ENCODE measurements at places on chromosomes 6 and 20.

DNA sequence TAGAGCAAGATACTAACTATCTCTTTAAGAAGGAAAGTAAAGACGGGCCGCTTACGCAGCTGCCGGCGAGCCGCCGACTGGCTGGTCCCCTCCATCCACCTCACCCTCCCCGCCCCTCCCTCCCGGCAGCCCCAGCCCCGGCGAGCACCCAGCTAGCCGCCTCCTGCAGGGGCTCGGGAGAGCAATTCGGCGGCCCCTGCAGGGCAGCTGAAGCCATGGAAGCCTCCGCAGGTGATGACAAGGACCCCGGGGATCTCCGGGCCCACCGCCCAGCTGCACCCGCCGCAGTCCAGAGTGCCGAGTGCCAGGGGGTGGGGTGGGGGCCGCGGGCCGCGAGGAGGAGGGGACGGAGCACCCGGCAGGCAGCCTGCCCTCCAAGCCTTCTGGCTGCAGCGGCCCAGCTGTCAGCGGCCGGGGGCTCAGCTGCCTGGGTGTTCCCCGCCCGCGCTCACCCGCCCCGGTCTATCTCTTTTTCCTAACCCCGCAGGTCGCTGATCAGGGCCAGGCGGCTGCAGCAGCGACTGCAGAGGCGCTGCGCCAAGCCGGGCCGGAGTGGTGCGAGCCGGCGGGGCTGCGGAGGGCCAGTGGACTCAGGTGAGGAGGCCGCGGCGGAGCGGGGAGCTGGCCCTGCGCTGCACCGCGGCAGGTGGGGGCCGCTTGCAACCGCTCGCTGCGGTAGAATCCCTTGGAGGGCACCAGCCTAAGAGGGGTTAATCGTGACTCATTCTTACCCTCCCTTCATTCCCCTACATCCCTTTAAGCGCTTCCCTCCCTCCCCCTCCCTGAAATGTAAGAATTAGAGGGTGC lies at the start of gene SNPH:
TSS of gene SNPH (plus strand) at position 128 of the 807 bp plus-strand sequence. CDS start 29,946 bp downstream, outside the sequence.
- peak; percentile 80 for DNase-seq

- no peak for DNase-seq
Observed at GRCh38 chr6:152353440-152353839, 283.7 kb downstream of the SYNE1 start.

DNA sequence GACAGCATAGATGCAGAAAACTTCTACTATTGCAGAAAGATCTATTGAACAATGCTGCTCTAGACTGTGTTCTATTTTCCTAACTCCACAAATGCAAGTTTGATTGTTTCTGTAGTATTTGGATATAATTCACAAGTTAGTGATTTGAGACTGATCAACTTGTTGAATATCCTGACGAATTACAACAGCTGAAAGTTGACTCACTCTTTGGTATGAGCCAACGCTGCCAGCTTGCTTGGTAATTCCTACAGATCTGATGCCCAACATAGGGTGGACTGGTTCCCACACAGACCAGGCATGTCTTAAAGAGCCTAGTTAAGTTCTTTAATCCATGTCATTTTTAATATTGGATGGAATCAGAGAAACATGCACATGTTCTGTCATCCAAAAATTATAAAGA lies 231.0 kb upstream of the RAB32 start:
- DNase-seq: no peak

DNA sequence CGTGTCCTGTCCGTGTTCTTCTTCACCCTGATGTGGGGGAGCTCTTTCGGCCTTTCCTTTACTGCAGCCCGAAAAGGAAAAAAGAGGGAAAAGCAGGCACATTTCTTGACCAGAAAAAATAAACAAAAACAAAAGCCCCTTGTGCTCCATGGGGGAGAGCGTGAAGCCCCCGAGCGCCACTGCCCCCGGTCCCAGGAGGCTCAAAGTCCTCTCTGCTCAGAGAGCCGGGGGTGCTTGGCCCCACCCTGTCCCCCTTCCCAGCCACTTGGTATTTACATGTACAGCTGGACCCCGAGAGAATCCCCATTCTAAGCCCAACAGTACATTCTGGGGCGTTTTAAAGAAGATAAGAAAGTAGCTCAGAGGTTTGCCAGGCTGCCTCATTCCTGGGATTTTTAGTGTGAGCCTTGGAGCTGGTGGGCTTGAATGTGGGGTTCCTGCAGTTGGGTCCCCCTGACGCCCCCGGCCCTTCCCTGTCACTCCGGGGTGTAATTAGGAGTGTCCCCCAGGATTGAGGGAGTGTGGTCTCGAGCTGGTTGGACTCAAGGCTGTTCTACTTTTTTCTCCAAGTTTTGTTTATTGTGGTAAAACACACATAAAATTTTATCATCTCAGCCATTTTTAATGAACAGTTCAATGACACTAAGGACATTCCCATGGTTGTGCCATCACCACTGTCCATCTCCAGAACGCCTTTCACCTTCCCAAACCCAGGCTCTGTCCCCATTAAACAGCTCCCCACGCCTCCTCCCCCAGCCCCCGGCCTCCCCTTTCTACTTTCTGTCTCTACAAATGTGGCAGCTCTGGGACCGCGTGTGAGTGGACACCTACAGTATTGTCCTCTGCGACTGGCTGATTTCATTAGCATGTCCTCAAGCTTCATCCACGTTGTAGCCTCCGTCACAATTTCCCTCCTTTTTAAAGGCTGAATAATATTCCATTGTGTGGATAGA lies 55.7 kb upstream of the BHLHE23 start:
- no peak for DNase-seq

DNA sequence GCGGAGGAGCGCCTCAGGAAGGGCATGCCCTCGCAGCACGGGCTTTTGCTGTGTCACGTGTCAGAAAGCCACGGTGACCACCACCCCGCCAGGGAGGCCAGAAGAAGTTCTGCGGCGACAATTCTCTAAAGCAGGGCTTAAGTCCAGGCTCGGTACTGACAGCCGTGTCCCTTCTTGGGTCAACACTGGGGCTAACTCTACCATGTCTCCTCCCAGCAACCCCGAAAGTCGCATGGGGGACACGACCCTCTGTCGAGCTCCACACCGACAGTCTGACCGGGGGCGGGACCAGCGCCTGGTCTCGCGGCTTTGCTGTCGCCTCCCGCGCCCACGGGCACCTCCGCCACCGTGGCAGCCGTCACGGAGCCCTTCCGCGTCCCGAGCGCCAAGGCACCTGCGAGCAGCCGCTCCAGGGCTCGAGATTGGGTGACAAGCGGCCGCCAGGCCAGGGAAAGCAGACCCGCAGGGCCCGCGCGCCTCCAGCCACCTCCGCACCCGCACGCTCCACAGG lies 534 bp downstream of the NANP start:
- no peak for DNase-seq

- DNase-seq: no peak
Observed at GRCh38 chr6:827431-827830, 134.5 kb upstream of the EXOC2 start.

DNA sequence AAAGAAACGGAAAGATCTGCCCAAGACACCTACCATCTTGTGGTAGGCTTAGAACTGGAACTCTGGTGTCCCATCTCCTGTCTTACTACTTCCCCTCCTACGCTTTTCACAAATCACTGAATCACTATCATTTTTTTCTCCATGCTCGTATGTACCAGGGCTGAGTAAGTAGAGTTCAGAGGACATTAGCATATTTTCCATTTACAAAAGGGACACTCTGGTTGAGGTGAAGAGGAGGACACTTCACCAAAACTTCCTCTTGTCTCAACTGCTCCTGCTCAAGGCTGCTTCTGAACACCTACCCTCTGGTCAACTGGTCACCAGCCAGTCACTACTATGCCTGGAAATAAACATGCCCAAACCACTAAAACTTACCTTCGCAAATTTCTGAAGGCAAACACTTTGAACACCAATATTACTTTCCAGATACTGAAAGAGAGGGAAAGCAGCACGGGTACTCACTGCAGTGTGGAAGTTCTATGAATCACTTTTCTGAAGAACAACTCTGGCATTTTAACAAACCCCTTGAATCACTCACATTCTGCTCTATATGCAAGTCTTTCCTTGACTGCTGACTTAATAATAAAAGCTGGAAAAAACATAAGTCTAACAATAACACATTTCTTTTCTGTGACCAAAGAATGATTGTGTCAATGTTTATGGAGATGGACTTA lies 123.3 kb downstream of the INSM1 start:
- no peak for DNase-seq

- no peak for DNase-seq
Observed at GRCh38 chr20:6857927-6858326, 90.4 kb downstream of the BMP2 start.

DNA sequence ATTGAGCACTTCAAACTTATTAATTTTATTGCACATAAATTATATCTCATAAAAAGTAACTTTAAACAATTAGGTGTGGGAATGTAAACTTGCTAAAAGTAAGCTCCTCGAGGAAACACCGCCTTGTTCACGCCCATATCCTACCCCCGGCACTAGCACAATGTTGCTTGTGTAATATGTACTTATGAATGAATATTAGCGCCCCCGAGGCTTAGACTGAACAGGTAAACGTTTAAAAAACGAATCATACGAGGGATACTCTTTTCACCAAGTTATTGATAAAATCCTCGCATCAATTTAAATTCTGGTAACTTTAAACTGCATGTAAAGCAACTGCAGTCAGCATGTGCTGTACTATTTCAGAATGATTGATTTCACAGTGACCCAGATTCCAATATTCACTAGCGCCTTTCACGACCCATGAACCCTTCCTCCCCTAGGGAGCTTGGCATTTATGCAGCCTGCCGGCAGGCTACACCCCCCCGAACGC lies 637 bp downstream of the TFB1M start:
- no peak for DNase-seq

- peak; percentile 76 for DNase-seq
Observed at GRCh38 chr20:10074513-10074912, 39.7 kb downstream of the ANKEF1 start.

DNA sequence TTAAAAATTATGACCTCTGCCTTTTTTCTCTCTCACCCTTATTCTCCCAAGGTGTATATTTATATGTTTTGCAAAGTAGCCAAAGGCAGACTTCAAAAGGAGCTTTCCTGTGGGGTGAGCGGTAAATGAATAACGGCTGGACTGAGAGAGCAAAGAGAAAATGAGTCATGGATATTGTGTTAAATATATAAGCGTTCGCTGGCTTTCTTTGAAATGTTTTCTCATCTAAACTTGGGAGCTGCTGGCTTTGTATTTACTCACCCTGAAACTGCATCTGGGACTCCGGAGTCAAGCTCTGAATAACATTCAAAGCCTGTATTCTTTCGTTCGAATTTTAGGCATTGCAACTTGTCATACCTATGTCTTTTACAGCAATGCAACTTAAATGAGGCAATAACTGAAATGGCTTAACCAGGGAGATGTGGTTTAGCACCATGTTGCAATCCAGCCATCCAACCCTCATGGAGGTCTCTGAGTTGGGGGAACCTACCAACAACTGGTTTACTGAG lies 32.0 kb downstream of the ATXN1 start:
- DNase-seq: no peak

- DNase-seq: peak; percentile 75
Observed at GRCh38 chr6:158536084-158536890, 23.6 kb upstream of the TMEM181 start.

DNA sequence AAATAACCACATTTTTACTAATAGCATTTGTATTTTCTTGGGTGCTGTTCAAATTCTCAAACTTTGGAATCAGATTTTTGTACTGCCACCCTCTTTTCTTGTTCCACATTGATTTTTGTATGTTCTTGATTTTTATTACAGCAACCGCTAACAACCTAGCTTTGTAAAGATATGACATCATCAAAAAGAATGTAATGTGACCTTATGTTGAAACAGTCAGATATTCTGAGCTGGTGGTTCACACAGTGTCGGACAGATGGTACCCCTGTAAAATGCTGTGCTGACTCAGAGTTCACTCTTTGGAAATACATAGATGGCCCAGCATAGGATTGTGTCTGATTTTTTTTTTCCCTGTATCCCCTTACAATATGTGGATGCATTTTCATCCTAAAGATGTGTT lies 118.9 kb downstream of the QKI start:
- DNase-seq: peak; percentile 85

DNA sequence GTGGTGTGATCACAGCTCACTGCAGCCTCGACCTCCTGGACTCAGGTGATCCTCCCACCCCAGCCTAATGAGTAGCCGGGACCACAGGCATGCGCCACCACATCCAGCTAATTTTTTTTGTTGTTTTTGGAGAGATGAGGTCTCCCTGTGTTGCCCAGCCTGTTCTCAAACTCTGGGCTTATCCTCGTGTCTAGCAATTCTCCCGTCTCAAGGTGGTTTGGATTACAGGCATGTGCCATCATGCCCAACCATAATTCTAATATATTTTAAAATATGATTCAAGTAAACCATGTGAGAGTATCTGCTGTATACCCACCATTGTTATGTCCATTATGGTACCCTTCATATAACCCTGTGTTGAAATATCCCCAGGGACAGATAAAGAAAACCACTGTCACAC lies 60.3 kb upstream of the C20orf144 start:
- DNase-seq: peak; percentile 51

DNA sequence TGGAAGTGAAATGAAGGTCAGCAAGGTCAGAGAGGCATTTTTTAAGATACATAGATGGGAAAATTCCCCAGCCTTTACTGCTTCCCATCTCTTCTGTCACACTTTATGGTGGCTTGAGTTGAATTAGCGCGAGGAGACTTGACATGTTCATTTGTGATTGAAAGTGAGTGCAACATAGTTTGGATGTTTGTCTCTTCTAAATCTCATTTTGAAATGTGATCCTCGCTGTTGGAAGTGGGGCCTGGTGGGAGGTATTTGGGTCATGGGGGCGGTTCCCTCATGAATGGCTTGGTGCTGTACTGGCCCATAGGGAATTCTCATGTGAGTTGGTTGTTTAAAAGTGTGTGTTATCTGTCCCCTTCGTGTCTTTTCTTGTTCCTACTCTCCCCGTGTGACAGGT lies 237.2 kb downstream of the CDKAL1 start:
- DNase-seq: no peak

DNA sequence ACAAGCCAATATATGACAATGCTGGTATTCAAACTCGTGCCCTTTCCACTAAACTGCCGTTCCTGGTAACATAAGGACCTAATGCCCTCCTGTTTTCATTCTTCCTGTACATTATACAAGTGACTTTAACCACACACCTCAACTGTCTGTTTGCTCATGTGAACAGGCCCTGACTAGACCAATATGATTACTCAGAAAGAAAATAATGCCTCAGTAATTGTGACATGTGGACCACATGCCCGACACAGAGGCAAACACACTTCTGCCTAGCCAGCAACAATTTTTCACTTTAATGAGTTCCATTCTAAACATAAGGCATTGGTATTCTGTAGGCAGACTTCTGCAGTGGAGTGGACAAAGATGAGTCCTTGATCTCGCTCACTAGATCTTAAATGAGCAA lies 30.0 kb downstream of the SLC22A16 start:
- DNase-seq: peak; percentile 15

- no peak for DNase-seq
Observed at GRCh38 chr20:34143951-34144350, 31.9 kb upstream of the EIF2S2 start.

- peak; percentile 79 for DNase-seq
Observed at GRCh38 chr6:148509800-148510581, 167.4 kb downstream of the SASH1 start.

DNA sequence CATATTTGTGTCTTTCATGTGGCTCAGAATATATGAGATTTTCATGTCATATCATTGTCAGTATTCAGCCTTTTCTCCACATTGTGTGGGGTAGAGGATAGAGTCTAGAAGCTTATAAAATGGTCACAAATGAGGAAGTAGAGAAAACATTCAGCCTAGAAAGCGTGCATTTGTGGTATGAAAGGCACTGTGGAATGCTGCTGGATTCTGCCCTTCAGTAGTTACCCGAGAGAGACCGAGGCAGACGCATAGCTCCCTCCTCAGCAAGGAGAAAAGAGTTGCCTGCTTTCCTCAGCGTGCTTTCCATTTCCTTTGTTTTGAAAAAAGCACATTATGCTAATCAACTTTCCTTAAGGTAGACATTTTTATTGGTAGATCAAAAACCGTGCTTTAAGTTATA lies 28.7 kb downstream of the MYB start:
- DNase-seq: no peak

Measured in NCI-H2171 treated with DMSO at 0.1 percent for 48 hours (cell line).